ENCODE measurements at places on chromosomes 7 and 10. TPM values are rescaled to one million over a fixed set of nuclear protein-coding genes. Genes with fewer than 3 reads are reported as not detected.

GRCh38 chr10:11180228-11180627 is 162.6 kb downstream of the CELF2 start:
- no peaks in the 10 kb centered on the region for H3K36me3 ChIP-seq
- peaks cover 16% of the 10 kb centered on the region for H3K4me1 ChIP-seq
- H3K27ac ChIP-seq: no peak overlapping the region
- H3K27me3 ChIP-seq: no peaks in the 10 kb centered on the region
- H3K4me3 ChIP-seq: no peak overlapping the region
- no peak for DNase-seq

GPNMB gene
- 132 TPM for total RNA-seq

CCDC172 gene
- total RNA-seq: not detected

DNA sequence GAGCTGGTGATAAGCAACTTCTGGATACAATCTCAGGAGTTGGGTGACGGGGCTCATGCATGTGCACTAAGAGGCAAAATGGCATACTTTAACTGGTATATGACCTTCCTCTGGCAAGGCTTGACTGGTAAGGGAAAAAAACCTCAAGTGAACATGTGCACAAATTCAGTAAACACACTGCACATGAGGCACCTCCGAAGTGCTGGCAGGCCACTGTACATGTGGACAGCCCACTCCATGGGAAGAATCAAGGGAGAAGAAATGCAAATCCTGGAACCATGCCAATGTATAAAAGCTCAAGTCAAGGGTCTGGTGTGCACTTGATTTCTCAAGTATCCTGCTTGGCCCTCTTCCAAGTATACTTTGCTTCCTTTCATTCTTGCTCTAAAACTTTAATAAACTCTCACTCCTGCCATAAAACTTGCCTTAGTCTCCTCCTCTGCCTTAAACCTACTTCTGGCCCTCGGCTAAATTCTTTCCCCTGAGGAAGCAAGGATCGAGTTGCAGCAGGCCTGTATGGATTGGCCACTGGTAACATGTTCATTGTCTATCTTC is 167.2 kb downstream of the RAMP3 start:
- no peak overlapping the region for H3K4me3 ChIP-seq
- no peaks in the 10 kb centered on the region for H3K36me3 ChIP-seq
- H3K4me1 ChIP-seq: no peaks in the 10 kb centered on the region
- H3K27ac ChIP-seq: no peak overlapping the region
- DNase-seq: no peak
- H3K27me3 ChIP-seq: no peaks in the 10 kb centered on the region

DNA sequence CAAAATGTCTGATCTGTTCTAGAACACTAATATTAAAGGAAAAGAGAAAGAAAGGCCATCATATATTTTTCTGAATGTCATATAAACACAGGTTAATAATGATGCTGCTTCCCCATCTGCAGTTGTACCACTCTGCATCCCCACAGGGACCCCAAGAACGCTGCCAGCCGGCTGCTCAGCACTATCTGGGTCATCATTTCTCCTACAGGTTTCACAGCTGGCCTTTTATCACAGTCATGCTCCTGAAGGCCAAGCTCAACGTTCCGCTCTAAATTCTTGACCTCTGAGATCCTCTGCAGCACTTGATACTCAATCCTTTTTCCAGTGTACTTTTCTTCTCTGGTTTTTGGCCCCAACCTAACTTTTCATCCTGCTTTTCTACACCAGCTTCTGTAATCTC is 4.8 kb downstream of the IDI1 start:
- peaks cover 6% of the 10 kb centered on the region for H3K4me1 ChIP-seq
- no peak for DNase-seq
- H3K27me3 ChIP-seq: no peaks in the 10 kb centered on the region
- no peak overlapping the region for H3K27ac ChIP-seq

GRCh38 chr7:18087026-18087686 is 59.5 kb upstream of the PRPS1L1 start:
- no peaks in the 10 kb centered on the region for H3K27me3 ChIP-seq
- H3K4me1 ChIP-seq: no peaks in the 10 kb centered on the region
- no peak overlapping the region for H3K27ac ChIP-seq
- DNase-seq: no peak
- no peaks in the 10 kb centered on the region for H3K36me3 ChIP-seq

ABCC2 gene
- total RNA-seq: 0.46 TPM

GRCh38 chr7:137151041-137151689 is 192.4 kb downstream of the PTN start:
- no peaks in the 10 kb centered on the region for H3K4me1 ChIP-seq
- H3K27ac ChIP-seq: no peak overlapping the region
- H3K4me3 ChIP-seq: no peak overlapping the region
- DNase-seq: no peak
- no peaks in the 10 kb centered on the region for H3K36me3 ChIP-seq

GRCh38 chr10:7233259-7233991 is 177.4 kb downstream of the SFMBT2 start:
- H3K4me3 ChIP-seq: no peak overlapping the region
- H3K27ac ChIP-seq: no peak overlapping the region
- no peak for DNase-seq
- H3K27me3 ChIP-seq: no peaks in the 10 kb centered on the region
- H3K4me1 ChIP-seq: no peaks in the 10 kb centered on the region

PAPOLB gene
- not detected for total RNA-seq

TMEM270 gene
- total RNA-seq: not detected

PSTK gene
- 3.2 TPM for total RNA-seq

DNA sequence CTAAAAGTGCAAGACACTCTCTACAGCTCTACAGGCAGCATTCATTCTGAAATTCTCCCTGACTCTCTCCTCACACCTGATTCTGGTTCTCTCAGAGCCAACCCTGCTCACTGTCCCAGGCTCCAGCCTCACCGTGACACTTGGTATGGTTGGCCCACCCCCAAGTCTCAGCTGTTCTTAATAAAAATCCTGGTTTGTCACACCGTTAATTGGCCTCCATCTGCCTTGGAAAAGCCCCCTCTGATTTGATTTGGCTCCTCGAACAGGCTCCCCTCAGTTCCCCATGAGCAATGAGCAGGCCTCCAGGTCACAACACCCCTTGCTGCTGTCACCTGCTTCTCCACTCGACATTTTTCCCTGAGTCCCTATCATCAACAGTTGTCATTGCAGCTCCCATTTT is 507.3 kb upstream of the AUTS2 start:
- H3K4me1 ChIP-seq: no peaks in the 10 kb centered on the region
- no peaks in the 10 kb centered on the region for H3K36me3 ChIP-seq
- no peak overlapping the region for H3K27ac ChIP-seq
- H3K4me3 ChIP-seq: no peak overlapping the region
- no peaks in the 10 kb centered on the region for H3K27me3 ChIP-seq

DNA sequence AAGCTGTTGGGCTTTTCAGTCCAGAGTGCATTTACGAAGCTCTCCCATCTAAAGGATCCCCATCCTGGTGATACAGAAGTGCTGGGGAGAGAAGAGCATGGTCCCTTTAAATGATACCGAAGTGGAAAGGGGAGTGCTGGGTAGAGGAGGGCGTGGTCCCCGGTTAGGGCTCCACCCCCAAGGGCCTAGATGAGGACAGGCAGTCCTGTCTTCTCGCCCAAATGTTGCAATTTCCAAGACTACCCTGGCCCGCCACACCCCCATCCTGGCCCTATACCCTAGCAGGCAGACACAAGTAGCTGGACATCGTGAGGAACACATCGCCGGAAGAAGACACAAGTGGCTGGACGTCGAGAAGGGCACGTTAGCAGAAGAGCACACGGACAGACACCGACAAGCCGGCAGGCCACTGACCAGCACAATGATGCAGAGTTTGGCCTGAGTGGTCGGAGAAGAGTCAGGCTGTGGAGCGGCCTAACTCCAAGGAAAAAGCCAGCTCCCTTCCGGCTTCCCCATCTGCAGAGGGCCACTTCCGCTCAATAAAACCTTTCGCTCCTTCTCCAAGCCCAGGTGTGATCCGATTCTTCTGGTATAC is 439.5 kb upstream of the NRP1 start:
- H3K27ac ChIP-seq: no peak overlapping the region
- no peak overlapping the region for H3K4me3 ChIP-seq
- H3K4me1 ChIP-seq: no peaks in the 10 kb centered on the region

SDK1 gene
- total RNA-seq: 2.3 TPM

ZNF138 gene
- 11.0 TPM for total RNA-seq

LIPK gene
- total RNA-seq: not detected

PRRT4 gene
- total RNA-seq: 0.74 TPM
